ENCODE measurements at places on chromosomes 7 and 10.

- DNase-seq, result peak; percentile 74
These were observed at the start of gene OSBPL3 for GRCh38 chr7:24979863-24980533. TSS of gene OSBPL3 (minus strand) at chr7:24980178. CDS start at chr7:24892472, 87,706 bp downstream.

DNA sequence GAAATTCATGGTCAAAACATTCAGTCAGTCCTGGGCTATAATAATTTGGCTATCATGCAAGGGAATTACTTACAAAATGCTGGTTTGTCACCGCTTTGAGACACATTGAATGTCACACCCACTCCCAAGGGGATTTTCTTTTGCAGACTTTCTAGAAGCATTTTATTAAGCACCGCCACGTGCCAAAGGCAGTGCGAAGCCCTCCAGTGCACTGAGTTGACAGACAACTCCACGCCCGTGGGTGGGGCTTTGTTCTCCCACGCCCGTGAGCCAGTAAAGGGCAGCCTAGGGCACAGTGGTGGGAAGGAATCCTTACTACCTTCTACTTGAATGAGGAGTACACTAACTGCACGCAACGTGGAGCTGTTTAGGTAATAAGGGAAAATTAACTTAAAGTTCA, 515.8 kb downstream of the KCNMA1 start:
- DNase-seq, result no peak

DNA sequence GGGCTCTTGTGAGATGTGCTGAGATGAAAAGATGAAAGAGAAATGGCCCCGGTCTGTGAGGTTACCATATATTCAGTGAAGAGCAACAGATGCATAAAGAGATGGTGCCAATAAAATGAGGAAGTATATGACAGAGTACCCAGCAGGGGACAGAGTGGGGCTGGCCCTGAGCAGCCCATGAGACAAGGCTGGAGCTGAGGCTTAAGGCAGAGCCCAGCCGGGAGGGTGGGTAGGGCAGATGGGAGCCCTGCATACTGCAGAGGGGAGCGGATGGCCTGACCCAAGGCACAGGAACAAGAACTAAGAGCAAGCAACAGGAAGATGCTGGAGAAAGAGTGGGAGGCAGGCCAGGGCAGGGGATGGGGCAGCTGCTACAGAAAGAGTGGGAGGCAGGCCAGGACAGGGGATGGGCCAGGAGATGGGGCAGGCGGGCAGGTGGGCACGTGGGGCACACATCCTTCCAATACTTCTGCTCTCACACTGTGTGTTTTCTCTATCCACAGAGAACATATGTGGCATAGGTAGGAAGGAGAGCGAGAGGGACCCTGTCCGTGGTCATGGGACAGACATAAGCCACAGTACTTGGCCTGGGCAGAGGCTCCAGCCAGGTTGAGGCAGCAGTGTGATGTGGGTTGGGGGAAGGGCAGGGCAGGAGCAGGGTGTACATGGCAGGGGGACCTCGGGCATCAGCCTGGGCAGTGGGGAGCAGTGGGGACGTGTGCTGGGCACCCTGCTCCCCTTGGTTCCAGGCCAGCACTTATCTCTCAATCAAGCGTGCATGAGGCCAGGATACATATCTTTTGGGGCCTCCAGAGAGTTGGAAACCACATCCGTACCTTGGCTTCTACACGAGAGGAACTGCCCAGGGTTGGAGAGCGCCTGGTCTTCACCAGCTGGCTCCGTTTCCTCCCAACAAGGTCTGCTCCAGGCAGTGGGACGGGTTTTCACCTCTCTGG, 91.6 kb upstream of the IKZF1 start:
- no peak for DNase-seq

- DNase-seq, result no peak
These were observed 34.8 kb downstream of the GRK5 start for GRCh38 chr10:119242186-119242585.

GRCh38 chr10:102597131-102597991, 46.9 kb upstream of the TRIM8 start:
- DNase-seq, result no peak

DNA sequence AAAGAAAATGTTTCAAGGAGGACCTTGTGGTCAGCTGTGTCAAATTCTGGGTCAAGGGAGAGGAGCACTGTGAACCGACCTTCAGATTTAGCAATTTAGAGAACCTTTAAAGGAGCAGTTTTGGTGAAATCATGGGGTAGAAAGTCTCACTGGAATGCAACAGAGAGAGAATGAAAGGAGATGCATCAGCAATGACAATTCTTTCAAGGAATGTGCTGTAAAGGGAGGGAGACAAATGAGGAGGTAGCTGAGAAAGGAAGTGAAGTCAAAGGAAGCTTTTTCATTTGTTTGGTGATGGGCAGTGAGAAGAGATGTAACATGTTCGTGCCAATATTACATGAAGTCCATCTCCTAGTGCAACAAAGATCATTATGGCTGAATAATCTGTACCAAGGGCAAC, 166.0 kb downstream of the TSPAN12 start:
- no peak for DNase-seq

Measured in GM12892 (cell line).